Stimulated activated memory B cell treated with anti-CD40 and anti-IgM and Interleukin-4, amounts not matched to agents 10 μg/mL and 1 μg/mL and 100 μg/mL, for 72 hours (primary cell): ENCODE measurements at places on chromosomes 13 and 19.

DNA sequence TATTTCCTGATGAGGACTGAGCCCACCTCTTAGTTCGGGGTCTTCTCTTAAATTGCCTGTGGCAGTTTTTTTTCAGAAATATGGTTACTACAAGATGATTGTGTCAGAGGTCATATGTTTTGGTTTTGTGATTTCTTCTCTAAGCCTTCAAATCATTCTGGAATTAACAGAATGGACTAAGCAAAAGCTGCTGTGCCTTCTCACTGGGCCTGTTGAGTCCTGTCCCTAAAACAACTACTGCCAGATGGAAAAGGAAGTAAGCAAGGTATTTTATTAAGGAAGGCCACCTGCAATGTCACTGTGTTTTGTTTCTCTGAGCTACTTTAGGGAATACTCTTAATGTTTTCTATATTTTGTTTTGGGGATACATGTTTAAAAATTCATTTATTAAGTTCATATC lies 470.8 kb downstream of the PCDH20 start:
- ATAC-seq: no peak

DNA sequence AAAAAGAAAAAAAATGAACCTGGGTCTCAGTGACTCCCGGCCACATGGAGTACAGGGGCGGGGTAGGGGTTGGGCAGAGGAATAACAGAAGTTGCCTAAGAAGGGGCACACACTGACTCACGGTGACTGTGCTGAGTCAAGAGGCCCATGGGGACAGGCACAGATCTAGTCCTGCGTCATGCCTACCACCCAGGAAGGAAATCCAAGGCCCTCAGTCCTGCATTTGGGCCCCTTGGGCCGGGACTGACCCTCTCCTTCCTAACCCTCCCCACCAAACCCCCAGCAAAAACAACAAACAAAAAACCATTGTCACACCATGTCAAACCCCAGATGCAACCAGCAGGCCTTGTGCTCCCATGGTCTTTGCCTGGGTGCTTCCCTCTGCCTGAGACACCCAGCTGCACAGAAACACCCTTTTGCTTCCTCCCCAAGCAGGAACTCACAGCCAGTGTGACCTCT lies 9.6 kb upstream of the NOTCH3 start:
- ATAC-seq: peak; percentile 64

DNA sequence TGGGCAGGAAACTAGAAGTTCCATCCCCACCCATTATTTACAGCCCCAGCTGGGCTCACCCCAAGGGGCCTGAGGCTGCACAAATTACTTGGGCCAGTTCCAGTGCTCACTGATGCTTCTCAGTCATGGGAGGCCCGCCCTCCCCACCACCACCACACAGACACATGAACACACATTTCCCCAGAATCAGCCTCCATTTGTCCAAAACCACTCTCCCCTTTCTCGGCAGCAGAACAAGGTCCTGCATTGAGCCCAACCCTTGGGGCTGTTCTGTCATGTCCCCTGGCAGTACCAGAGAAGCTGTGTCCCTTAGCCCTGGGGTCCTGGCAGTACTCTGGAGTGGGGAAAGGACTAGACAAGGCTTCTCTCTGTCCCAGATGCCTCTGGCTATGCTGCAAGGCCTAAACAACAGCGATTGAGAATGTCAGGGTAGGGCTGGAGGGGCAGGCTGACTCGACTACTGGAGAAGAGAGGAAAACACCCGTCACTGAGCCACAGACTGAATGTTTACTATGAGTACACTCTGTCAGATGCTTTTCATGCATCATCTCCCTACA lies 21.8 kb downstream of the SAMD4B start:
- peak; percentile 96 for ATAC-seq

DNA sequence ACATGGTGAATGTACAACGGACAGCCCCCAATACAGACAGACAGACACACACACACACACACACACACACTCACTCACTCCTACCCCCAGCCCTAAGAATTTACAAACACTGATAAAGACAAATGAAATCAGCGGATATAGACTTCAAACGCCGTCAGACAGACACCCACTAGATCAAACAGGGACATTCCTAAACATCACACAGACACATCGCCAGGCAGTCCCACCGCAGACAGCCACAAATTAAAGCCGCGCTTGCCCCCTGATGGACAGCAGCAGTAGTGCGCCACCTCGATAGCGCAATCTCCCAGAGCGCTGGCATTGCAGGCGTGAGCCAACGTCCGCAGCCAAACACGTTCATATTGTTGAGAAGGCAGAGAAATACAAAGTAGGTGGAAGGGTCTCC lies 24.7 kb upstream of the ADGRE1 start:
- peak; percentile 90 for ATAC-seq
